Stimulated activated CD8-positive, alpha-beta memory T cell treated with anti-CD3 and anti-CD28 coated beads, Interleukin-15, amount 100 ng/mL, for 4 hours (primary cell): ENCODE measurements at places on chromosomes 2 and 18.

- DNase-seq, result no peak
These were observed 20.4 kb downstream of the LYPD6B start for GRCh38 chr2:149058936-149059335.

DNA sequence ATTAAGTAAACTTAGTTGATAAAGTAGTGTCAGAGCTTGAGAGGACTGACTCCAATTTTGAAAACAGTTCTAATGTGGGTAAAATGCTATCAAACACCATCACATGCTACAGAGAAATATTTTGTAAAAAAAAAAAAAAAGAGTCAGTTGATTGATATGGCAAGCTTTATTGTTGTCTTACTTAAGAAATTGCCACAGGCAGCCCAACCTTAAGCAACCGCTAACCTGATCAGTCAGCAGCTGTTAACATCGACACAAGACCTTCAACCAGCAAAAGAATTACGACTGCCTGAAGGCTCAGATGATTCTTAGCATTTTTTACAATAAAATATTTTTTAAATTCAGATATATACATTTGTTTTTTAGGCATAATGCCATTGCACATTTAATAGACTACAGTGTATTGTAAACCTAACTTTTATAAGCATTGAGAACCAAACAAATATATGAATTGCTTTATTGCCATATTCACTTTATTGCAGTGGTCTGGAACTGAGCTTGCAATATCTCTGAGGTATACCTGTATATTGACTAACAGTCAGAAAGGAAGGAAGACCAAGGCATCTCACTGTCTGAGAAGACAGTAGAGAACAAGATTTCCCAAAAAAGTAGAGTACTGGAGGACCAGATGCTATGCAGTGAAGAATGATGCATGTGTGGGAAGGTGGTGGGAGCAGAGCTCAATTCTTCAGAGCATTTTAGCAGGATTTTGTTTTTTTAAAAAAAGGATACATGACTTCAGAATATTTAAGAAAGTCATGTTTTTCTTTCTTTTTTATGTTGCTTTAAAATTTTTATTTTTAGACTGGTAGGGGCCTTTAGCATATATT, 973.8 kb upstream of the GYPC start:
- no peak for DNase-seq

DNA sequence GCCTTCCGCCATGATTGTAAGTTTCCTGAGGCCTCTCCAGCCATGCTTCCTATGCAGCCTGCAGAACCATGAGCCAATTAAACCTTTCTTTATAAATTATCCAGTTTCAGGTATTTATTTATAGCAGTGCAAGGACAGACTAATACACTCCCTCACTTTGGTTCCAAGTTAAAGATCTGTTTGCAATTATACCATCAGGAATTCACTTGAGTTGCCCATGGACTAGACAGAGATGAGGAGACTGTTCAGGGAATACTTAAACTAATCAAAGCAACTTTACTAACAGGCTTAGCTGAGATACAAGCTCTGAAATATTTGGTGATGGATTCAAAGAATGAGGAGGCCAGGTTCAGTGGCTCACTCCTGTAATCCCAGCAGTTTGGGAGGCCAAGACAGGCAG, 190.0 kb downstream of the MTCL1 start:
- no peak for DNase-seq

DNA sequence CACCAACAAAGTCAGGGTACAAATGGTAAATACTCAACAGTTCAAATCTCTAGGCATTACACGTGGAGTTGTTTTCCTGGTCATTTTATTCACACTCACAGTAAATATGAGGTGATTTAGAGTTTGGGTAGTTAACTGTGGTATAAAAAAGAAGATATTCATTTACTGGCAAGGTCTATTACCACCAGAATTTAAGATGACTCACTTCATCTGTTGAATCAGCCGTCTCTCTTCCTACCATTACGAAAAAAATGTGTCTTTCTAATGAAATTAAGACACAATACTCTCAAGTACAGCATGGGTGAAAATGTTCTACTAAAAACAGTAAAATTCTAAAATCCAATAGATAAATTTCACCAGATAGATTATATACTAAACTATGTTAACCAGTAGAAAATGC, 21.0 kb upstream of the GPR75 start:
- DNase-seq, result no peak

- no peak for DNase-seq
These were observed 105.1 kb upstream of the RGPD4 start for GRCh38 chr2:107721586-107721985.

GRCh38 chr18:48340560-48340959, 68.6 kb downstream of the ZBTB7C start:
- no peak for DNase-seq

GRCh38 chr18:6842081-6842480, 112.6 kb downstream of the ARHGAP28 start:
- DNase-seq, result no peak

DNA sequence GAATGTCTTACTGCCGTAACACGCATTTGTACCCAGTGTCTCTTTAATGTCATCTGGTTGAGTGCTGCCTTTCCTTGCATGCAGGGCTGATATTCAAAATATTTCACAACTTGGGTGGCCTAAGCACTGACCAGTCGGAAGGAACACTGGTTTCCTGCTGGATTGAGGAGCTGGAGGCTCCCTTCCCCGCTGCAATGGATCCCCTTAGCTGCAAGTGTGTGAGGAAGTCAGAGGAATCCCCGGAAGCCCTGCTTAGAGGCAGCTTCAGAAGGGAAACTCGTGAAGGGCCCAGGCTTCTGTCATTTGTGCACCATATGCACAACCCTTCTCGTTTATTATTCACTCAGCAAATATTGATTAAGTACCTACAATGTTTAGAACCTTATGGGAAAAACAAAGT, 33.2 kb upstream of the SP3 start:
- DNase-seq, result no peak
